ENCODE measurements at places on chromosomes 5 and 9. TPM values are rescaled to one million over a fixed set of nuclear protein-coding genes. Genes with fewer than 3 reads are reported as not detected.

The ZDHHC11 gene
- total RNA-seq, result 2.1 TPM

The FRMD3 gene
- total RNA-seq, result 6.1 TPM

GRCh38 chr9:128936171-128936865, 11.1 kb downstream of the DOLK start:
- no peak overlapping the region for H3K4me3 ChIP-seq
- no peaks in the 10 kb centered on the region for H3K27me3 ChIP-seq
- H3K27ac ChIP-seq, result no peak overlapping the region
- peaks cover 12% of the 10 kb centered on the region for H3K4me1 ChIP-seq
- DNase-seq, result no peak

The ENC1 gene
- total RNA-seq, result 53.6 TPM

DNA sequence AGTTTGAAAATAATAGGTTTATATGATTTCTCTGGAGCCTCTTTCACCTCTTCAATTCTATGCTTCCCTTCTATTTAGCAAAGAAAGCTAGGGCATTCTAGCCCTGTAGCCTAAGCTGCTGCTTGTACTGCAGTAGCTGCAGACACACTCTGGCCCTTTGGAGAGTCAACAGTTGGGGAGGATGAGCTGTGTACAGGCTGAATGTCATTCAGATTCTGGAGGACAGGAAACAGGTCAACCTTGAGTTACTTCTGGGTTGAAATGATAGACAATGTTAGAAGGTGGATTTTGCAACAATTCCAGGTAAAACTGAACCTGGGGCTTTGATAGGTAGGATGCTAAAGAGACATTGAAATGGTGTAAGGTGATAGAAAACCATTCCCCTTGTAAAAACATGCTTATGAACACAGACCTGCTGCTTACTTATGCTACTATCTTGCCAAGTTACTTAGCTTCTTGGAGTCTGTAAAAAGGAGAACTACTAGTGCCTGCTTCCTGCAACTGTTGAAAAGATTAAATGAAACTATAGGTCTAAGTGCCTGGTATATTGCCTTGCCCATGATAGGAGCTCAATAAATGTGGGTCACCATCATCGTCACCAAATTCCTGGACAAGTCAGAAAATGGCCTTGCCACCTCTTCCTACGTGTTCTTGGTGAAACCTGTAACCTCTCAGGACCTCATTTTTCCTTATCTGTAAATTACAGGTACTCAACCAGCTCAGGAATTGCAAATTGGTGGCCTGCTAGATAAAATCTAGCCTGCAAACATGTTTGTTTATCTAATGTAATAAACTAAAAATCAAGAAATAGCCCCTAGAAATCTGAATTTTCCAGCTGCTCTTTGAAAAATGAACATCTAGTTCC, 83.7 kb downstream of the GALNT10 start:
- H3K4me3 ChIP-seq, result no peak overlapping the region
- no peaks in the 10 kb centered on the region for H3K4me1 ChIP-seq
- no peaks in the 10 kb centered on the region for H3K27me3 ChIP-seq
- H3K36me3 ChIP-seq, result no peaks in the 10 kb centered on the region
- no peak for DNase-seq

DNA sequence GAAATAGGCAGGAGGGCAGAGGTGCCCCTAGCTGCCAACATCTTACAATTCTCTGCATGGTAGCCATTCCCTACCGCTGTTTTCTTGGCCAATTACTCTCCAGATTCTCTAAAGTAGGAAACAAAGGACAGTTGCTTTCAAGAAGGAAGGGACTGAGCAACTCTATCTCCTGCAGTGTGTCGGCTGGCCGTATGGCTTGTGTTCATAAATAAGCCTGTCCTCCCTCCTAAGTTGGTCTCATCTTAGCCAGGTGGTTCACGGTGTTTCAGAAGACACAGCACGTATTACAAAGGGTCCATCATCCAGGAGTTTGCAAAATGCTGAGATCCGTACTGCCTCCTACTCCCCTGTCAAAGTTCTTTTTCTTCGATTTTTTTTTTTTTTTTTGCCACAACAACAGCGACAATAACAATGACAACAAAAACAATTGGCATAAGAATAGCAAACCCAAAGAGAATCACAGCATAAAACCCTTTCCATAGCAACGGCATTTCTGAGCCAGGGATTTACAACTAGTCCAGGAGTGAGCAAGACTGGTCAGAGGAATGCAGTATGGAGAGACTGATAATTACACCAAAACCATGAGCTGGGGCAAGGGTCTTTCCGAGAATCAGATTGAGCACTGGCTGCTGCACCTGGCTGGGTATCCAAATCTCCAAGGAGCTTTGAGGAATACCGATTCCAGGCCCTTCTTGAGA, 212.8 kb downstream of the SLIT3 start:
- no peaks in the 10 kb centered on the region for H3K27me3 ChIP-seq
- no peak overlapping the region for H3K27ac ChIP-seq
- no peaks in the 10 kb centered on the region for H3K4me1 ChIP-seq
- no peak for DNase-seq
- no peaks in the 10 kb centered on the region for H3K36me3 ChIP-seq
- no peak overlapping the region for H3K4me3 ChIP-seq

The CORO2A gene
- 0.30 TPM for total RNA-seq

GRCh38 chr5:159340511-159340910, 10.2 kb upstream of the IL12B start:
- H3K4me1 ChIP-seq, result no peaks in the 10 kb centered on the region
- no peak overlapping the region for H3K27ac ChIP-seq
- no peak for DNase-seq

Measured in endothelial cell of umbilical vein (primary cell).